ENCODE measurements at places on chromosomes 2 and 18.

- no peak for DNase-seq
These were observed 466.7 kb upstream of the MYT1L start for GRCh38 chr2:2797797-2798196.

- DNase-seq = no peak
These were observed 14.0 kb downstream of the HRH4 start for GRCh38 chr18:24474406-24474805.

DNA sequence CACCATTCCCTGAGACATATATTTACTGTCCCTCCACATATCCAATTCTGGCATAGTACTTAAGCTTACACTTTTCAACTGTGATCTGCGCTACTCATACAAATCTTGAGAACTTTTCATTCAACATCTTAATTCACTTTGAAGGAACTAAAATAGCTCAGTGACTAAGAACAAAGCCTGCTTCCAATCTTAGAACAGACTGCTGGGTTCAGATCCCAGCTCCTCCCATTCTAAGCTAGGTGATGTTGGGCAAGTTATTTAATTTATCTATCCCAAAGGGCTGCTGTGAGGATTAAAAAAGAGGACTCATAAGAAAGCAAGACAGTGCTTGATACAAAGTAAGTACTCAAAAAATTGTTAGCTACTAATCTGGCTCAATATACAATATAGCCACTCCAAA, 57.9 kb downstream of the UGP2 start:
- no peak for DNase-seq

DNA sequence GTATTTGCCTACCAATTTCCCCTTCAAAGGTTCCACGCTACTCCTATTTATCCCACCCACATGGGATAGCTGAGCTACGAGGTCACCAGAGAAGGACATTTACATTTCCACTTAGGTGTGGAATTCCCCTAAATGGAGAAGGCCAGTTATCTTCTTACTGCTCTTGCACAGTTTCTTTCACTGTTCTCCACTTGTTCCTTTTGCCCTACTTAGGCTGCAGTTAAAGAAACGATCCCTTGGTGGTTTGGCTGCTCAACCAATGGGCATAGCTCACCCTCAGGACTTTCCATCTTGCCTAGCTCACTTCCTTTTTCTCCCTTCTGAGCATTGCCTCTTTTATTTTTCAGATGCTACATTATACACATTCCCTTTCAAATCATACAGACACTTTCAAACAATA, 11.2 kb upstream of the NABP1 start:
- no peak for DNase-seq

DNA sequence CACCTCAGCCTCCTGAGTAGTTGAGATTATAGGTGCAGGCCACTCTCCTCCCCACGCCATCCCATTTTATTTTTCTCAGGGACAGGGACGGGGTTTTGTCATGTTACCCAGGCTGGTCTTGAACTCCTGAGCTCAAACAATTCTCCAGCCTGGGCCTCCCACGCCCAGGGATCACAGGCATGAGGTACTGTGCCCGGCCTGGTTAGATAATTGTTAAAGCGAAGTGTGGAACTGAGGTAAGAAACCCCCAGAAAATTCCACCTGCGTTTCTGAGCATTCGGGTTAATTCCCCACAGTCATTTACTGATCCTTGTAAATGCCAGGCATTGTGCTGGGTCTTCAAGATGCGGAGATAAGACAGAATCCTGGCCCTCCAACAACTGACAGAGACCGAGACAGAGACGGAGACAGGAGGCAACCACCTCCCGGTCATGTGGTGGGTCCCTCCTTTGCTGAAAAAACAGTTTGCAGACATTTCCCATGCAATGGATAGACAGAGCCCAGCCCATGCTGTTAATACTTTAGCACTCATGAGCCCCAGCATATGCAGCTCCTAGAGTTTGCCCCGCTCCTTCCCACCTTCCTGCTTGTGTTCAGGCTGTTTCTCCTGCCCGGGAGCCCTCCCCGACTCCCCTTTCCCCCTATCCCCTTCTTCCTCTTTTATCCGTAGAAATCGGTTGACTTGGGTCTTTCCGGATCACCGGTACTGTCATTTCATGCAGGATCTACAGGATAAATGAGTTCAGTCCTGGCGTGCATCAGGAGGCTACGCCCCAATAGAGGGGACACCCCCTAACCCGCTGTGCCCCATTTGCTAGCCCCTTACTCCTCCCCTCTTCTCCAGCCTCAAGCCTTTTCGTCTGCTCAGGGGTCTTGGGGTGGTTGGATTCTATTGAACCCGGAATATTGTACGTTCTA, 1.6 kb upstream of the RHOB start:
- DNase-seq = no peak

DNA sequence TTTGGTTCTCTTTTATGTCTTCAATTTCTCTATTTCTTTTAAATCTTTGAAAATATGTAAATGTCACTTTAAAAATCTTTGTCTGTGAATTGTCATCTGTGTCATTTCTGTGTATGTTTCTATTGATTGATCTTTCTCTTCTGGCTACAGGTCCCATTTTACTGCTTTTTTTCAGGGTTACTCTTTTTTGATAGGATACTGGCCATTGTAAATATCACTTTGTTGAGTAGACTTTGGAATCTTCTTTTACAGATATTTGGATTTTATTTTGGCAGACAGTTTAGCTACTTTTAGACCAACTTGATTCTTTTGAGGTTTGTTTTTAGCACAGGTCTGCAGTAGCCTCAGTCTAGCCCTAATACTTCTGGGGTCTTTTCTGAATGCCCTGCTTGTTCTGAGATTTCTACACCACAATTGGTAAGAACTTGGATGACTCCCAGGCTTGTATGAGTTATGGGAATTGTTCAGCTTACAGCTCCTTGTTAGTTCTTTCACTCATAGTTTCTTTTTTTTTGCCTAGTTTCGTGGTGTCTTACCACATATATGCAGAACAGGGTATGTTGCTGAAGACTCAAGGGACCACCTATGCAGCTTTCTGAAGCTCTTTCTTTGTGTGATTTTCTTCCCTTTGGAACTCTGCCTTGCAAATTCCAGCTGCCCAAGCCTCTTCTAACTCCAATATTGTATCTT, 122.2 kb downstream of the QPCT start:
- DNase-seq = no peak
